ENCODE measurements at places on chromosomes 6 and 20. TPM values are rescaled to one million over a fixed set of nuclear protein-coding genes. Genes with fewer than 3 reads are reported as not detected.

- no peak for DNase-seq
These were observed 27.0 kb upstream of the ZBP1 start for GRCh38 chr20:57647006-57647932.

DNA sequence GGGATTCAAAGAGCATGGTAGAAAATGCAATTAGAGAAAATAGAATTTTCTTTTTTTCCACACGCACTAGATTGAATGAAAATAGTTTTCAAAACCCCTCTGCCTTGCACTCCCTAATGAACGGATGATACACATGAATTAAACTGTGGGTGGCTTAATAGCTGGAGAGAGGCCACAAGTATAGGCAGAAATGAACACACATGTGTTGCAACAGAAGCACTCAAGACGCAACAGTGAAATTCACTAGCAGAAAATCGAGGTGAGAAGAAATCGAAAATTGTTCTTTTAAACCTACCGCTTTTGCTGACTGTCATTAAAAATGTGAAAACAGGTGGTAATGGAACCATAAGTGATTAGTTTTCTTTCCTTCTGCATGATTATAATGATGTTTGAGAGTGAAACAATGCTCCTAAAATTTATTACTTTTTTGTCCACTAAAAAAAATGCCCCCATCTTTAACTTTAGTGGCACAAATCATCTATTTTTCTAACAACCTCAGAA is 80.1 kb upstream of the SHLD1 start:
- DNase-seq, result no peak

SLC13A3 gene
- 0.16 TPM for total RNA-seq

DNA sequence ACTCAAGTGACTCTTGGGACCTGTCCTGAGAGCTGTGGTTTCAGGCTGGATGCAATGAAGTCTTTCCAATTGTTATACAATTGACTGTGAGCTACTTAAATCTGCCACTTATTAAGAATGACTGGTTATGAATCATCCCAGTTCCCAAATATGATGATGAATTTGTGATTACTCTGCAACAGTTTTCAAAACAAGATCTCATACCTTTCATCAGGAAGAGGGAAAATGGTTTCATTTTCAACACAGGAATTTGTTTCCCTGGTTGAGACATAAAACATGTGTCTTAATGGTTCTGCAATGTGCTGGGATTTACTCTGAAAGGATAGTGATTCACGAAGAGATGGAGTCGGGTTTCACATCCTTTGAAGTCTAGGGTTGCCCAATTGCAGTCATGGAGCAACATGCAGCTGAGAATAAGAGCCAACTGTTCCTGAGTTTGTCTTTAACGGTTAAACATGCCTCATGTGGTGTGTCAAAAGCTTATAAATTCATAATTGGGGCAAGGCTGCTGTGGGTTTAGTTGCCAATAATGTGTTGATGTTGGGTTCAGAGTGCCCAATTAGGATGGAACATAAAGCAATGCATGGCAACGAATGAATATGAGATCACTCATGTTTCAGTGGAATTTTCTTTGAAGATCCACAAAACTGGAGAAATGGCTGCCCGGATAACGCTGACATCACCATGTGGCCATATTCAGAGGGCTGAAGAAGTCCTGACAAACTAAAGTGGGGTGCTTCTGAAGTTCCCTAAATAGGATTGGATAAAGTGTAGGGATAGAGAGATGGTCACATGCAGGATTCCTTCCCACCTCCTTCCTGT is 41.0 kb downstream of the CYP24A1 start:
- DNase-seq, result no peak

- no peak for DNase-seq
These were observed 171.7 kb downstream of the CLIC5 start for GRCh38 chr6:45843848-45844521.

GRCh38 chr20:1637755-1638154 is 17.9 kb upstream of the SIRPB1 start:
- DNase-seq, result no peak

CTCFL gene
- not detected for total RNA-seq

DNA sequence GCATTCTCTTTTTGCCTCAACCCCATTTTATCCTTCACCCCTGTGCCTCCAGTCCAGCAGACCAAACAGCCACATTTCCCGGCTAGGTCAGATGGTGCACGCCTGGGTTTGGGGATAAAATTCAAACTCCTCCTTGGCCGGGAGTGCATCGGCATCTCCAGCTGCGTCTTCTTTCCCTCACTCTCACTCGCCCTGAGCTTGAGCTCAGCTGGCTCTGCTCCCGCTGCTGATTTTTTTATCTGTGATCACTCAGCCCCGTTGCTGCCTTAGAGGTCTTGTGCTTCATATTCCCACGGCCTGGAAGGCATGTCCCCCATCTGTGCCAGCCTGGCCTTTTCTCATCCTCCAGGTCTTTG is 6.8 kb upstream of the EZR start:
- DNase-seq, result no peak

DNA sequence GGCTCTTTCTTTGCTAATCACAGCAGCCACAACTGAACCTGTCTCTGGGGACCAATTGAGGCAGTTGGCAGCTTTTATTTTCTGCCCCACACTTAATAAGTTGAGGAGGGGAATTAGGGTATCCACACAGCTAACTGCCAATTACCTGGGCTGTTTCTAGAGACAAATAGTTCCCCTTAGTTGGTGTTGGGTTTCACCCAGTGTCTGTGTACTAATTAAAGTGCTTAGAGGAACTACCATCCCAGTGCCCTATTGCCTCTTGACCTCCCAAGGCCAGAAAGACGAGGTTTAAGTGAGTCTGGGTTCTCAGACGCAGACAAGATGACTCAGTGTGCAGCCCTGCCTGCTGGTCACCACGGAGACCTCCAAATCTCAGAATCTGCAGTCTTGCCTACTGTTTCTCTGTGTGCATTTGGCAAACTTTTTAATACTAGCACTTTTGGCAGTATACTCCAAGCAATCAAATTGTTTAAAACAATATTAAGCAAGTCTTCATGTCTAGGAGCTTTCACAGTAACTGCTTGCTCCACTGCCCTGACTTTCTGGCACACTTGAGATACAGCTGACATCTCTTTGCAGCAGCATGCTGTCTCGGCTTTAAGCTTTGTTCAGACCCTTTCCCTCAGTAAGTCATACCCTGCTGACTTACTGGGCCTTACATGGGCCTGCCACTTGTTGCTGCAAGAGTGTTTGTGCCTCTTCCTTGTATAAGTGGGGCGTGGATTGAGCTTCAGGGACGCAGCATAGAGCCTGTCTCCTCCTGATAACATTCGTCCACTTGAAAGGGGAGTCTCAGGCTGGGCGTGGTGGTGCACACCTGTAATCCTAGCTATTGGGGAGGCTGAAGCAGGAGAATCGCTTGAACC is 31.9 kb downstream of the STK35 start:
- DNase-seq, result no peak

HLA-DOB gene
- total RNA-seq, result 8.2 TPM

DNA sequence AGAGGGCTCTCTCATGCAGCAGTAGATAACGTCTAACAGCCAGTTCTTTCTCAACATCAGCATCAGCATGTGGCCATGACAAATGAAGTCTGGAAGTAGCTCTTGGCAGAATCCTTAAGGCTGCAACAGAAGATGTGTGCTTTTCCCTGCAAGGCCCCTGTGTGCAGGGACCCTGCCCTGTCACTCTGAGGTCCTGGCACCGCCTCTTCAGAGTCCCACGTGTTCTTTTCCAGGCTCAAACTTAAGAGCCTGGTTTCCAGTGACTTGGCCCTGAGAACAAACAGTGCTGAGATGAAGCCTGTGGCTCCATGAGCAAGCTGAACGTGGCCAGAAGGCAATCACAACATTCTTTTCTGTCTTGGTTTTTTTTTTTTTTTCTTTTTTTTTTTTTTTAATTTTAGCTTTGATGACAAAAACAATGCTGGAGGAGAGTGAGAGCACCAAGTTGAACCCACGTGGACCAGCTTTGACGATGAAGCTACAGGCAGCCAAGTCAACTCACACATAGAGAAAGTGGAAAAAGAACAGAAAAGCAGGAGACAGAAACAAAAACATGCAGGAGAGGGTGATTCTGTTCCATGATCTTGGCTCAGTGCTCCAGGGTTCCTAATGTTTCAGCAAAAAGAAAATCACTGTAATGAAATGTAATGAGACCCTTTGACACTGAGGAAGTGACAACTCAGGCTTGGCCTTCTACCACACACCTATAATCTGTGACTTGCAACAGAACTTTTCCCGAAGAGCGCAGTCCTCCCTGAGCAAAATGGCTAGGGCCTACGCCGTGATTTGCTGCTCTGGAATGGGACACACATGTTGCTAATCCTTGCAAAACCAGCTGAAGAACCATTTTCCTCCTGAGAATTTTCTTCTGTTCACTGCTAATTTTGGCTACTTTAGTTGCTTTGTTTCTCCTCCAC is 86.1 kb downstream of the FOXC1 start:
- no peak for DNase-seq

All from T-cell (primary cell).